ENCODE measurements at places on chromosomes 11 and 22. TPM values are rescaled to one million over a fixed set of nuclear protein-coding genes. Genes with fewer than 3 reads are reported as not detected.
A peak's percentile ranks its signal among the peaks of the same experiment; 100 is the strongest.

DNA sequence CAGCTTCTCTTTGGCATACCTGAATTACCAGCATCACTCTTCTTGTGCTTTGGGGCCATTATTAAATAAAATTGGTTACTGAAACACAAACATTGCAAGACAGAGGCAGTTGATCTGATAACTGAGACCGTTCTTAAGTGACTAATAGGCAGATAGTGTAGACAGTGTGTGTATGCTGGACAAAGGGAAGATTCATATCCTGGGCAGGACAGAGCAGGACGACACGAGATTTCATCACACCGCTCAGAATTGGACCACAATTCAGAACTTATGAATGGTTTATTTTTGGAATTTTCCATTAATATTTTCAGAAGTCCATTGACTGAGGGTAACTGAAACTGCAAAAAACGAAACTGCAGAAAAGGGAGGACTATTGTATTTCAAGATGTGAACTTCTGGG is 68.6 kb downstream of the LDLRAD3 start:
- H3K27ac ChIP-seq, result no peak overlapping the region
- H3K4me3 ChIP-seq, result no peak overlapping the region
- H3K4me1 ChIP-seq, result peaks cover 5% of the 10 kb centered on the region

FADS1 gene
- 68.0 TPM for total RNA-seq

ARHGAP8 gene
- 18.1 TPM for total RNA-seq

OR5P2 gene
- 1.3 TPM for total RNA-seq

- no peaks in the 10 kb centered on the region for H3K4me1 ChIP-seq
- no peak for DNase-seq
- H3K36me3 ChIP-seq, result no peaks in the 10 kb centered on the region
Measured at GRCh38 chr11:117748771-117749540, 48.1 kb downstream of the DSCAML1 start.

DNA sequence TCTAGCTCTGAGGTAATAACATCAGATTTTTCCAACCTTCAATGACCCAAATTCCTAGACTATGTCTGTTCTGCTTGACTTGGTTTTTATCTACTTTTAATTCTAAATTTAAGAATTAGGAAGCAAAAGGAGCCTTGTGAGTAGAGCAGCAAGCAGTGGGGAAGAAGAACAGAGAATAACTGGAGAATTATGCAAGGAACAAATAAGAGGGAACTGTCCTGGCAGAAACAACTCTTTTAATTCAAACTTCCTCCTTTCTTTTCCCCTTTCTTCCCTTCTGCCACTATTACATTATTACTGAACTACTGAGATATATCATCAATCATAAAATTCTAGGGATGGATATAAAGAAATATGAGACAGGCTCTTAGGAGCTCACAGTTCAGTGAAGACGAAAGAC is 276.1 kb downstream of the SBF2 start:
- H3K27me3 ChIP-seq, result no peaks in the 10 kb centered on the region
- H3K4me3 ChIP-seq, result no peak overlapping the region
- H3K36me3 ChIP-seq, result no peaks in the 10 kb centered on the region

GRCh38 chr22:34950489-34950888 is 115.5 kb upstream of the ISX start:
- H3K27me3 ChIP-seq, result peaks cover 6% of the 10 kb centered on the region
- no peak overlapping the region for H3K4me3 ChIP-seq
- DNase-seq, result no peak
- H3K36me3 ChIP-seq, result no peaks in the 10 kb centered on the region

DNA sequence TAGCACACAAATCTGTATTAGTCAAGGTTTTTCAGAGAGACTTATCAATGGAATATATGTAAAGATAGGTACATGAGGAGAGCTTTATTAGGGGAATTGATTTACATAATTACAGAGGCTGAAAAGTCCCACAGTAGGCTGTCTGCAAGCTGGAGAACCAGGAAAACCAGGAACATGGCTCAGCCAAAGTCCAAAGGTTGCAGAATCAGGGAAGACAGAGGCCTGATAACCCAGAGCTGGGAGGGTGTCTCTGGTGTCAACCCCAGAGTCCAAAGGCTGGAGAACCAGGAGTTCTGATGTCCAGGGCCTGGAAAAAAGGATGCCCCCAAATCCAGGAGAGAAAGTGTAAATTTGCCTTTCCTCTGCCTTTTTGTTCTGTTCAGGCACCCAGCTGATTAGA is 16.3 kb upstream of the OR5F1 start:
- no peak for DNase-seq
- no peaks in the 10 kb centered on the region for H3K4me1 ChIP-seq
- H3K36me3 ChIP-seq, result no peaks in the 10 kb centered on the region
- no peaks in the 10 kb centered on the region for H3K27me3 ChIP-seq

DNA sequence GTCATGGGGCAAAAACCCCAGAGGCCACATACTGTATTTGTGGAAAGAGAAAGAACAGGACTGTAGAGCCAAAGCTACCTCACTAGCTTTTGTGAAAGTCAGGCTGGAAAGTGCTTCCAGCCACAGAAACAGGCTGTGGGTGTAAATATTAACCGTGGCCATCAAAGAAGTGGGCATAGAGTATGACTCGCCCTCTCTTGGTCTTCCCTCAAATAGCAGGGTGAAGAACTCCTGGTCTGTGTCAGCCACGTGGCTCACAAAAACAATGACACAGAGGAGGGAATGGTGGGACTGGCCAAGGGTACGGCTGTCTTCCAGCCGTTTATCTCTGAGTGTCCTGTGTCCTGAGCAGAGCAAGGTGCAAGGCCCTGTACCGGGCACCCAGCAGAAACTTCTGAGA is 37.6 kb upstream of the UBASH3B start:
- no peak overlapping the region for H3K27ac ChIP-seq
- H3K4me3 ChIP-seq, result no peak overlapping the region

ROBO4 gene
- 75.0 TPM for total RNA-seq

DNA sequence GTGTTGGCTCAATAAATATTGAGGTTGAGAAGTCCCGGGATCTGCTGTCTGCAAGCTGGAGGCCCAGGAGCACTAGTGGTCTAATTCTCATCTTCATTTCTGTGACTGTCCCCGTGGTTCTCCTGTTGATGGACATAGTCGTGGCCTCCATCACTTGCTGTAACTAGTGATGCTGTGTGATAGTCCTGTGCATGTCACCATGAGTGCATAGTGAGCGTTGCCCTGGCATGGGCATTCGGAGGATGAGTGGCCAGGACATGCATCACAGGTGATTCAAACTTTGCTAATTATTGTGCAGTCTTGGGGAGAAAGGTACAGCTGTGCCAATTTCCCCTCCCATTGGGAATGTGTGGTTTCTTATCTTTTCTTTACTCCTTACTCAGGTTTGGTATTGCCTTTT is 902.2 kb downstream of the BRD1 start:
- no peak for DNase-seq
- no peak overlapping the region for H3K27ac ChIP-seq
- no peaks in the 10 kb centered on the region for H3K4me1 ChIP-seq
- no peaks in the 10 kb centered on the region for H3K36me3 ChIP-seq
- no peak overlapping the region for H3K4me3 ChIP-seq

- H3K4me1 ChIP-seq, result peaks cover 31% of the 10 kb centered on the region
- DNase-seq, result no peak
- H3K4me3 ChIP-seq, result no peak overlapping the region
- H3K36me3 ChIP-seq, result peaks cover 26% of the 10 kb centered on the region
- H3K27me3 ChIP-seq, result no peaks in the 10 kb centered on the region
Measured at GRCh38 chr11:117181586-117182550, 3.3 kb downstream of the SIDT2 start.

GRCh38 chr22:45994491-45995404 is 17.8 kb upstream of the WNT7B start:
- H3K27ac ChIP-seq, result no peak overlapping the region
- no peak overlapping the region for H3K4me3 ChIP-seq
- no peaks in the 10 kb centered on the region for H3K27me3 ChIP-seq

- H3K36me3 ChIP-seq, result no peaks in the 10 kb centered on the region
- H3K4me1 ChIP-seq, result no peaks in the 10 kb centered on the region
- no peak overlapping the region for H3K27ac ChIP-seq
- no peak overlapping the region for H3K4me3 ChIP-seq
- no peak for DNase-seq
- no peaks in the 10 kb centered on the region for H3K27me3 ChIP-seq
Measured at GRCh38 chr22:25833091-25833490, 91.1 kb downstream of the MYO18B start.

DNA sequence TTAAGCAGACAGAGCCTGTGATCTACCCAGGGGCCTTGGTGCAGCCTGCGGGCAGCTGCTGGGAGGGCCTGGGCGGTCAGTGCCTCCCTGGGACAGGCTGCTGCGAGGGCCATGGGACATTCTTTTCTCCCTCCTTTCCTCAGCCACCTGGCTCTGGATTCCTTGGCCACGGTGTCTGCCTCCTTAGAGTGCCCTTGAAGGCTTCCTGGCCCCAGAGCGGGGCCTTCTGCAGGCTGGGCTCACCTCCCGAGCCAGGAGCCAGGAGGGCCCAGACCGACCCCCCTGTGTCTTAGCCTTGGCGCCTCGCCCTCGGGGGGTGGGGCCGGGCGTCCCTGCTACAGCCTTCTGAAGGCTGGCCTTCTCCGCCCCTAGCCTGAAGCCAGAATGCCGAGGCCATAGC is 231.2 kb downstream of the TBC1D22A start:
- peak; percentile 91 for DNase-seq
- H3K4me1 ChIP-seq, result no peaks in the 10 kb centered on the region
- no peak overlapping the region for H3K4me3 ChIP-seq
- H3K27me3 ChIP-seq, result no peaks in the 10 kb centered on the region

- H3K4me3 ChIP-seq, result no peak overlapping the region
- no peaks in the 10 kb centered on the region for H3K36me3 ChIP-seq
- H3K27me3 ChIP-seq, result peaks cover 3% of the 10 kb centered on the region
Measured at GRCh38 chr11:64455456-64456261, 96.7 kb downstream of the RPS6KA4 start.

Measured in upper lobe of right lung (tissue), 1 donor.